ENCODE measurements at places on chromosomes 4 and X.

DNA sequence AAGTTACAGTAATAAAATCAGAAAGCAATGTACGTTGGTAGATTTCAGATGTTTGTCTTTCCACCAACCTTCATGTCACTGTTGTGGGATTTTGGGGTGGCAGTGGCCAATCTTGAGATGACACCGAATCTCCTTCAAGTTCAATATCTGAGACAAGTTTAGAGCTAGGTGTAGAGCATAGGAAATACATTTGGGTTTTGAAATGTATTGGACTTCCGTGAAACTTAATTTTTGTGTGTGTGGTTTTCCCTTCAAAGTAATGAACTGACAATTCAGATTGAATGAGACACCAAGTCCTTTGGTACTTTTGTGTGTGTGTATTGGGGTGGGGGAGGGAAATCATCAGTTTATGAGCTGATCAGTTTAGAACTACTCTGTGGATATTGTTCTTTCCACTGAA, 1.8 kb downstream of the WDR44 start:
- DNase-seq, result no peak

DNA sequence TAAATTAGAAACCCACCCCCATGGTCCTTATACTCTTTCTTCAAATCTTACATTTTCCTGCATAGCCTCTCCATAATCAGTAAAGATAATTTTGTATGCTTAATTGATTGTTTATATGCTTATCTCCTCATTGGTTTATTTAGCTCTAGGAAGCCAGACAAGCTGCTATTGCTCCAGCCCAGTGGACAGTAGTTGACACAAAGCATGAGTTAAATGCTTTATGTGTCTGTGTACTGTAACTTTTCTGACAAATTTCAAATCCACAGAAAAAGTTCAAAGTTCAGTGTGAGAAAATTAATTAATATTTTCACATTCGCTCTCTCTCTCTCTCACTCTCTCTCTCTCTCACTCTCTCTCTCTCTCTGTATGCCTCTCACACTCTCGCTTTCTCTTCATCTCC, 181.7 kb downstream of the GABRB1 start:
- DNase-seq, result no peak

DNA sequence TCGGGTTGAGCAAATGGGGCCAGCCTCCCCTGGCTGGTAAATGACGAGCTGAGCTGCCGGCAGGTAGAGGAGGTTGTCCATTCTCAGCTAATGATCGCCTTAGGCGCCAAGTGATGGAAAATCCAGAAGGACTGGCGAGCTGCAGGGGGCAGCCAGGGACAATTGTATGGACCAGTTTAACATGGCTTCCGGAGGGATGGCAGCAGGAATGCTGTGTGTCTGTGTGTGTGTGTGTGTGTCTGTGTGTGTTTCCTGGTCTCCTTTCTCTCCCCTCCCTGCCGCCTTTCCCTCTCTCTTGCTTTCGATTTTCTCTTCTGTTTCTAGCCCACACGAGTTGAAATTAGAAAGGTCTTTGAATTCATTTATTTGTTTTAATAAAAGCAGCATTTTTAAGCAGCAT, 45.2 kb upstream of the BCOR start:
- DNase-seq, result no peak

DNA sequence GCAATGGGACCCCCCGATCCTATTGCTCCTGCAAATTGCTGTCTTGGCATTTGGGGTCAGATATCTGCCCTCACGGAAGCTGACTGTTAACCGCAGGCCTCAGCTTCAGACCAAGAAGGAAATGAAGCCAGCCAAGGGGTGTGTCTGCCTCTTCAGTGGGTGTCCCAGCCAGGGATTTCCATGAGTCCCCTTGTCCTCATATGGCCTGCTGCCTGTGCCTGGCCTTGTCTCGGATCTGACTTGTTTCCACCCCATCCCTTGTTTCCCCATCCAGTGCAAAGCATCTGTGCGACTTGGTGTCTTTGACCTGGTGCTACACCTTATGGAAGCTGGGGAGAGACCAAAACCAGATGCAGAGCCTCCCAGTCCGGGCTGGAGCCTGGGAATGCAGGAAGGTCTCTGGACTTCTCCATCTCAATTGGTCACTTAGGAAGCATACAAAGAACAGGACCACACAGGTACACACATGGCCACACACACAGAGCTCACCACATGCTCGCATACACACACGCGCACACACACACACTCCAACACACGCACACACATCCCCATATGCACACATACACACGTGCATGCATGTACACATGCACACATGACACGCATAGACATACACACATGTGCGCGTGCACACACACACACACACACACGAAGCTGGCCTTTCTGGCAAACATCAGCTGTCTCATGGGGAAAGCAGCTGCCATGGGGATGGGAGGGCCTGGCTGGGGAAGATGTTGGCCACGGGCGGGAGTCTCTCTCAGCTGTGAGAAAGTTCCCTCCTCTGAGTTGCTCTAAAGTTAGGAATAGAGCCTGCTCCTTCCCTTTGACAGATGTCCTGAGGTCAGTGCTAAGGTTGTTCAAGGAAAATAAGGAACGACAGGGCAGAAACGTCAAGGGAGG, 65.5 kb downstream of the CRMP1 start:
- no peak for DNase-seq

GRCh38 chrX:67288156-67288555, 255.7 kb upstream of the AR start:
- DNase-seq, result no peak
